Endothelial cell of coronary artery (primary cell): ENCODE measurements at places on chromosomes 3 and 15. TPM values are rescaled to one million over a fixed set of nuclear protein-coding genes. Genes with fewer than 3 reads are reported as not detected.

Gene ABTB1
- 5.4 and 10.4 TPM in 2 replicates for total RNA-seq

Gene WDR72
- not detected in 2 replicates for total RNA-seq

Gene LRRC31
- total RNA-seq = not detected in 2 replicates

Gene SLC6A20
- not detected in 2 replicates for total RNA-seq

Gene ZPLD1
- total RNA-seq = under 0.01 and 0.09 TPM in 2 replicates

Gene KPNA1
- 30.1 and 39.9 TPM in 2 replicates for total RNA-seq

Gene NANOGP8
- total RNA-seq = not detected in 2 replicates

Gene PP2D1
- not detected in 2 replicates for total RNA-seq

Gene SAXO2
- total RNA-seq = 0.19 and 0.36 TPM in 2 replicates

Gene CKMT1B
- total RNA-seq = not detected in 2 replicates

Gene COL8A1
- 55.0 and 686 TPM in 2 replicates for total RNA-seq

Gene SNURF
- 74.3 and 82.8 TPM in 2 replicates for total RNA-seq

Gene GP5
- 0.09 TPM in 1 of 2 replicates, not detected in the other for total RNA-seq

Gene TF
- total RNA-seq = under 0.01 and 0.36 TPM in 2 replicates

Gene GALNT15
- total RNA-seq = 1.2 and 45.6 TPM in 2 replicates
